ENCODE measurements at places on chromosomes 2 and 18. TPM values are rescaled to one million over a fixed set of nuclear protein-coding genes. Genes with fewer than 3 reads are reported as not detected.

The EIF2AK3 gene
- total RNA-seq = 8.4 TPM

The CTIF gene
- 10.1 TPM for total RNA-seq

The MYOM1 gene
- 0.15 TPM for total RNA-seq

The CYP26B1 gene
- total RNA-seq = not detected

The TMEM37 gene
- total RNA-seq = 0.45 TPM

The GKN2 gene
- not detected for total RNA-seq

The OSGEPL1 gene
- 10.0 TPM for total RNA-seq

The NAGK gene
- total RNA-seq = 105 TPM

The CPO gene
- not detected for total RNA-seq

The LRP1B gene
- under 0.01 TPM for total RNA-seq

The AQP12B gene
- total RNA-seq = not detected

The TMEM185B gene
- 29.4 TPM for total RNA-seq

The ACTG2 gene
- 16.5 TPM for total RNA-seq

The SPDYA gene
- total RNA-seq = 0.17 TPM

The MYL1 gene
- not detected for total RNA-seq

The MARCO gene
- total RNA-seq = not detected

The OTOS gene
- not detected for total RNA-seq

The RNF103 gene
- 9.8 TPM for total RNA-seq

Measured in bronchus fibroblast of lung (primary cell).